EH (cell line): ENCODE measurements at places on chromosomes 3 and 15.

- DNase-seq, result no peak
Observed at GRCh38 chr3:160012108-160012507, 23.5 kb downstream of the IL12A start.

GRCh38 chr3:115616461-115616860 lies 6.8 kb upstream of the GAP43 start:
- DNase-seq, result no peak

DNA sequence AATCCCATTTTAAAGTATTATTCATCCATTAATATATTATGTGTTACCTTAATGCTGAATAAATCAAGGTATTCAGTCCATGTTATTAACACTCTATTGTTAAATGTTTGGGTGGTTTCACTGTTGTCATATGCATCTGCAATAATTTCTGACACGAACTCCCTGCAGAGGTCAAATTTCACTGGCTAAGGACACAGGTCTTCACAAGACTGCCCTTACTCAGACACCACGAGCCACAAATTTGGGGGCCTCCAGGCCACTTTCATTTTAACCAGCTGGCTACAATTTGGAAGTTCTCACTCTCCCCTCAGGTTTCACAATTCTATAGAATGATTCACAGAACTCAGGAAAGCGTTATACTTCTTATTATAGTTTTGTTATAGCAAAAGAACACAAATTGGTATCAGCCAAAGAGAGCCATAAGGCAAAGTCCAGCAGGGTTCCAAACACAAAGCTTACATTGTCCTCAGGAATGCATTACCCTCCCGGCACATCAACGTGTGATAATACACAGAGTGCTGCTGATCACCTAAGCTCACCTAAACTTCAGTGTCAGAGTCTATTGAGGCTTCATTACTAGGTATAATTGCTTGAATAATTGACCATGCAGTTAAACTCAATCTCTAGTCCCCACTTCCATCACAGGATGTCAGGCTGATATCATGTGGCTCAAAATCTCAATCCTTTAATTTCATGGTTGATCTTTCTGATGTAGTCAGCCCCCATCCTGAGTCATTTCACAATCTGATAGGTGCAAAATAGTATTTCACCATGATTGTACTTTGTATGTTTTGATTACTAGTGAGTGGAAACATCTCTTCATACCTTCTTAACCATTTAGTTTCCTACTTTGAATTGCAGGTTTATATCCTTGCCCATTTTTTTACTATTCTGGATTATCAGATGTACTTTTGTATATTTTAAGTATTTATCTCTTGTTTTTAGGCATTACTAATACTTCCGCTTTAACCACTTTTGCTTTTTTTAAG lies 441.4 kb upstream of the AGTR1 start:
- no peak for DNase-seq

DNA sequence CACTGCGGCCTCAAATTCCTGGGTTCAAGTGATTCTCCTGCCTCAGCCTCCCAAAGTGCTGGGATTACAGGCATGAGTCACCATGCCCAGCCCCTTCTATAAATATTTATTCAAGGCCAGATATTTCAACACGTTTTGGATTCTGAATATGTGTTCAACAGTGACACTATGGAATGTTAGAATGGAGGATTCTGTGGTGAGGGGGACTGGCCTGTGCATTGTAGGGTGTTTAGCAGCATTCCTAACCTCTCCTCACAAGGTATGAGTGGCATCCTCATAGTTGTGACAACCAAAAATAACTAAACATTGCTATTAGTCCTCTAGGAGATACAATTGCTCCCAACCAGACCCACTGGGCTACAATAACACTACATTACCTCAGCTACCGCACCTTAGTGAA lies 104.0 kb upstream of the ATP10A start:
- peak; percentile 50 for DNase-seq

DNA sequence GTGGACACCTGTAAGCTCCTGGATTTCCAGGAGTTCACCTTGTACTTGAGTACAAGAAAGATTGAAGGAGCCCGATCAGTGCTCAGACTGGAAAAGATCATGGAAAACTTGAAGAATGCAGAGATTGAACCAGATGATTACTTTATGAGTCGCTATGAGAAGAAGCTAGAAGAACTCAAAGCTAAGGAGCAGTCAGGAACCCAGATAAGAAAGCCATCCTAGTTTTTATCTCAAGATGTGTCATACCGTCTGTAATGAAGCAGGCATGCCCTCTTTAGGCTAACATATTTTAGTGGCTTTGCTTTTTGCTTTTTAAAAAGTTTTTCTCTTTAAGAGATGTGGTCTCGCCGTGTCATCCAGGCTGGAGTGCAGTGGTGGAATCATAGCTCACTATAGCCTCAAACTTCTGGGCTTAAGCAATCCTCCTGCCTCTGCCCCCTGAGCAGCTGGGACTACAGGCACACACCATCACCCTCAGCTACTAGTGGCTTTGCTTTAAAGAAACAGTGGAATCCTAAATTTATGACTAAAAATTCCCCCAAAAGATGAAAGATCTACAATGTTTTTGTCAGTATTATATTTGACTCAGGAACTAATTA lies 28.1 kb downstream of the EXOG start:
- DNase-seq, result peak; percentile 60

DNA sequence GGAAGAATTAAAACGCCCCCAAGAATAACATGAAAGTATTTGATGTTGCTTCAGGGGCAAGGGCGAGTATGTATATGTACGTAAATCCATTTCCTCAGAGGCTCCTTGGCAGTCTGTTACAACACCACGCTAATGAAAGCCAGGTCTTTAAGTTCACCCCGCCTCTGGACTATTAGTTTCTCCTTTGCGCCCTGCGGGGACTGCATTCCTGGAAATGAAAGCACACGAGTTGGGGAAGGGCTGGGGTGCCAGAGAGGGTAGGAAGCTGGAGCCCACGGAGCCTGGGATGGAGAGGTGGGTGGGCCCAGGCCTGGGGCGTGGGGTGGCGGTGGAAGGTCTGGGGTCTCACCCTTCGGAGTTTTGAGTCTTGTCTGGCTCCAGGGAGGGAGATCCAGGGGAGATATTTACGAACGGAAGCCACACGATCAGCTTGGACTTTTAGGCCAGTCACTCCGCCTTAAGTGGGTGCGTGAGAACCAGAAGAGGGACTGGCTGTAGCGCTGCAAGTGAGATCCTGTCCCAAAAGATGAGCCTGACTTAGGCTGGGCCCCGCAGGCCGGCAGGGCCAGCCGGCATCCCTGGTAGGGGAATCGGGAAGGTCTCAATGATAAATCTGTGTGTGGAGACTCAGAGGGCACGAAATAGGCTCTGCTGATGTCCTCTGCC lies 1.6 kb upstream of the PLCL2 start:
- peak; percentile 83 for DNase-seq

GRCh38 chr3:125072749-125073389 lies 17.1 kb upstream of the HEG1 start:
- DNase-seq, result no peak

- no peak for DNase-seq
Observed at GRCh38 chr3:157918402-157918801, 187.8 kb downstream of the SHOX2 start.

GRCh38 chr15:78540871-78541743 lies 863 bp downstream of the PSMA4 start:
- DNase-seq, result peak; percentile 28

GRCh38 chr15:60414016-60414682 lies 16.4 kb upstream of the ANXA2 start:
- peak; percentile 61 for DNase-seq

GRCh38 chr15:63553388-63553791 lies 43.8 kb upstream of the FBXL22 start:
- peak; percentile 96 for DNase-seq

DNA sequence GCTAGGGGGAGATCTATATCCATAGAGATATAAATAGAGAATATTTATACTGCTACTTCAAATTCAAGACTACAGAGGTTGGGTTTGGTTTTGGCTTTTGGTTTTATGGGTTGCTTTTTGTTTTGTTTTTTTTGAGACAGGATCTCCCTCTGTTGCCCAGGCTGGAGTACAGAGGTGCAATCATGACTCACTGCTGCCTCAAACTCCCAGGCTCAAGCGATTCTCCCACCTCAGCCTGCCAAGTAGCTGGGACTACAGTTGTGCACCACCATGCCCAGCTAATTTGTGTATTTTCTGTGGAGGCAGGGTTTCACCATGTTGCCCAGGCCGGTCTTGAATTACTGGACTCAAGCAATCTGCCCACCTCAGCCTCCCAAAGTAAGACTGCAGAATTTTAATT lies 3.9 kb upstream of the UBL7 start:
- no peak for DNase-seq

GRCh38 chr3:70815817-70816216 lies 503.4 kb upstream of the MDFIC2 start:
- no peak for DNase-seq

DNA sequence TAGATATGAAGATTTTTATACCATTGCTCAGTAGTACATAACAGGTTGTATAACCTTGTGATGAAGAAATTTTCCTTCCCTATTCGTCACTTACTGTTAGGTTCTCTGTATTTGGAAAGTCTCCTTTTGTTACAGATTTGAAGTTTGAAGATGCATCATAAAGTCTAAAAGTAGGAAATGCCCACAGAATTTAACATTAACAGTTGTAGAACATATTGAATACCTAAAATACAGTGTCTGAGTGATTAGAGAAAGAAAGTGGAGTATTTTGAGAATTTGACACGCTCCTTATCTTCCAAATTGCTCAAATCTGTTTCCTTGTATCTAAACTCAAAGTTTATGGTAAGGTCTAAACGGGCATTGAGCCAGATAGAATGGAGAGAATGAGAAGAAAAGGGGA lies 111.3 kb downstream of the MBNL1 start:
- no peak for DNase-seq

- no peak for DNase-seq
Observed at GRCh38 chr3:21830541-21830940, 79.5 kb upstream of the ZNF385D start.

GRCh38 chr3:55792009-55792408 lies 304.9 kb upstream of the WNT5A start:
- DNase-seq, result no peak

- DNase-seq, result no peak
Observed at GRCh38 chr3:35658686-35659085, 19.4 kb downstream of the ARPP21 start.

DNA sequence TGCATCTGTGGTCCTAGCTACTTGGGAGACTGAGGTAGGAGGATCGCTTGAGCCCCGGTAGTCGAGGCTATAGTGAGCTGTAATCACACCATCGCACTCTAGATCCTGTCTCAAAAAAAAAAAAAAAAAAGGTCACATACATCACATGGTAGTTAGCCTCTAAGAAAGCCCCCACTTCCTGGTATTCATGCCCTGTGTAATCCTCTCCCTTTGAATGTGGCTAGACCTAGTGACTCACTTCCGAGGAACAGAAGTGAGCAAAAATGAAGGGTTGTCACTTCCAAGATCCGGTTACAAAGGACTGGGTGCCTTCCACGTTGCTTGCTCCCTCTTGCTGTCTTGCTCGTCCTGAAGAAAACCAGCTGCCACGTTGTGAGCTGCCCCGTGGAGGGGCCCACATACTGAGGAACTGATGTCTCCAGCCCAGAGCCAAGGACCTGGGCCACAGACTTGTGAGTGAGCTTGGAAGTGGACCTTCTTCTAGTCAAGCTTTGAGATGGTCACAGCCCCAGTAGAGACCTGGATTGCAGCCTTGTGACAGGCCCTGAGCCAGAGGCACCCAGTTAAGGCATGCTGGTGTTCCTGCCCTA lies 12.6 kb upstream of the LCTL start:
- peak; percentile 59 for DNase-seq

DNA sequence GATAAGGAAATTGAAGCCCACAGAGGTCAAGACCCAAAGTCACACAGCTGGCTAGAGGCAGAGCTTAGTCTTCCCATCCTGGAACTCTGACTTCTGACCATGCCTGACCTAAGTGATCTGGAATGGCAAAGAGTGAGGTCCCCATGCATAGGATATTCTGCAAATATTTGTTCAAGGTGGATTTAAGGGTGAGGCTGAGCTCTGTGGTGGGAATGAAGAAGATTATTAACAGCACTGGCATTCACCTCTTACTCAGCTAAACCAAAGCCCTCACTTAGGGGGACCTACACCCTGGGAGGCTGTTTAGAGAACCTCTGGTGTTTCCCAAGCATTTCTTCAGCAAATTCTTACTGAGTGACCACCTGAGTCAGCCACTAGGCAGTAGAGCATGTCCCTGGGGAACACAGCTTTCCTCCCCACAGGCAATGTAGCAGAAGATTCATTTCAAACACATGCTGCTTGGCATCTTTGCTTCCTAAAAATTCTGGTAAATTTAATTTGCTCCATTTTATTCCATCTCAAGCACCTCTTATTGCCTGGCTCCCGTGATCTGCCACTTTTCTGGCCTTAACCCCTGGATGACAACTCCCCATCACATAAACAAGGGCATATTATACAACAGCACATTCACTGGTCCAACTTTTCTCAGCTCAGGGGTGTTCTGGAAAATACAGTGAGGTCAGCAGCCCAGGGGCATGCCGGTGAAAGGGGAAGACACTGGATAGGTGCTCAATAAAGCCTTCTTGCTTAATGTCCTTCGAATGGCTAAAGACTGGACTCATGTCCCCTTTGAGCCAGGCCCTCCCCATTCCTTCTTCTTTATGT lies 176.0 kb downstream of the ABHD5 start:
- peak; percentile 93 for DNase-seq

- peak; percentile 61 for DNase-seq
Observed at GRCh38 chr15:49644364-49644794, 23.5 kb downstream of the DTWD1 start.

DNA sequence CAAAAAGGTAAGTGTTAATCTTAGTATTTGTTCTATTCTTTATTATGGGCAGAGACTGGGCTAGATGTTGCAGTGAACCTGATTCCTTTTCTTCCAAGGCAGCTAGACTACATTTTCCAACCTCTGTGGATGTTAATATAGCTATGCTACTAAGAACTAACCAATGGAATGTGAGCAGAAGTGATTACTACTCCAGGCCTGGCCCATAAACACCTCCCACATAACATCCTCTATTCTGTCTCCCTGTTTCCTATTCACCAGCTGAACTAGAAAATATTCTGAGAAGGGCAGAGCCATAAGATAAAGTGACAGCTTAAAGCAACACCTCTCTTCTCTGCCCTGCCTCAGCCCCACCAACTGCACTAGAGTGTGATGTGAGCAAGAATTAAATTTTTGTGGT lies 29.4 kb downstream of the CD200R1L start:
- peak; percentile 28 for DNase-seq

DNA sequence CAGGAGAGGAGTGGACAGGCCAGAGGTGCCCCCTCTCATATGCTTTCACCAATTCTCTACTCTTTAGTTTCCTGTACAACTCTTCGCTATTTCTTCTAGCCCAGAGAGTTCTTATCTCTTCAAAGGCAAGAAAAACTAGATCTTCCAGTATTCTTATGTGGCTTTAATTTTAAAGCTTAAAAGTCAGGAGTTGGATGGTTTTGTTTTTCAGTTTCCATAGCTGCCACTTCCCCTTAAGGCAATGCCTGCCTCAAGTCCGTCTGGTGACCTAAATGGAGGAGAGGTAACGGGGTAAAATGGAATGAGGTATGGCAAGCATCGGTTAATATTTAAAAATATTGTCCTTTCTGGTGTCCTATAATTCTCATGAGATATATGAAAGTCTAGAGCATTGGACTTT lies 11.4 kb upstream of the VGLL3 start:
- DNase-seq, result no peak
